ENCODE measurements at places on chromosomes 3 and 15.

DNA sequence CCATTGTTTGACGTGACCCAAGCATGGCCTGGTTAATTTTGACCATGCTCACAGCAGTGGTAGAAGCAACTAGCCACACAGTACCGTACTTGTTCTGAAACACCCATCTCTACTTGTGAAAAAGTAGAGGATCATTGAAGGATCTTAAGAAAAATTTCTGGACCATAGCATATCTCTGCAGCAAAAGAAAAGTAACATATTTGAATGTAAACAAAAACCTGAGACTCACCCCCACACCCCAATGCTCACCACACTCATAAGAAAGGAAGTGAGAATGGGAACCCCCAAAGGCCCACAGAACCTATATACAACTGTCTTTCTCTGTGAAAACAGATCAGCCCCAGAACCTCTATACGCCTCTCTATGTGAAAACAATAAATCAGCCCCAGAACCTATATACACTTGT lies 33.8 kb upstream of the TFRC start:
- DNase-seq, result no peak

GRCh38 chr3:61612211-61613194 lies 51.1 kb downstream of the PTPRG start:
- DNase-seq, result no peak

DNA sequence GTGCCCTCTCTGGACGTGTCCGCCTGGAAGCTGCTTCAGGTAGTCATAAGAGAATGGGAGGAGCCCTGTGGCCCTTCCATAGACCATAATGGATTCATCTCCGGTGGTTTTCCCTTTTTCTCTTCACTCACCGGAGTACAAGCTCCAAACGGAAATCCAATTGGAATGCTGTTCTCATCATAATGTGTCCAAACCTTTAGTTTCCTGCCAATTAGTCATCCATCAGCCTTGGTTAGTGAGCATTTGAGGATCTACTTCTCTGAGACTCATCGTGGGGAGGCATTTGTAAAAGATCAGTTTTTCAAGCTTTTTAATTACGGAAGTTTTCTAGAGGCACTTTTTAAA lies 34.9 kb downstream of the ABHD2 start:
- DNase-seq, result no peak

DNA sequence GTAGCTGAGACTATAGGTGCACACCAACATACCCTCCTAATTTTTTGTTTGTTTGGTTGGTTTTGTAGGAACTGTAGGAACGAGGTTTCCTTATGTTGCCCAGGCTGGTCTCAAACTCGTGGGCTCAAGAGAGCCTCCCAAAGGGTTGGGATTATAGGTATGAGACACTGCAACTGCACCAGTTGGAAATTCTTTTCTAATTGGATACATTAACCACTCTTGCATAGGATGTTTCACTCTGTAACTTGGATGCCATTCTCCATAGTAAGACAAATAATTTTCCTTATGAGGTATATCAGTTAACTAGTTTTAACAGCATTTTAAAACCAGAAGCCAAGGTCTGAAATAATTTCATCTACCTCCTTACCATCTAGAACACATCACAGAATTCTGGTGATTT lies 6.7 kb upstream of the ALCAM start:
- DNase-seq, result no peak

- no peak for DNase-seq
These were observed 37.1 kb downstream of the SEC22C start for GRCh38 chr3:42544492-42545283.

DNA sequence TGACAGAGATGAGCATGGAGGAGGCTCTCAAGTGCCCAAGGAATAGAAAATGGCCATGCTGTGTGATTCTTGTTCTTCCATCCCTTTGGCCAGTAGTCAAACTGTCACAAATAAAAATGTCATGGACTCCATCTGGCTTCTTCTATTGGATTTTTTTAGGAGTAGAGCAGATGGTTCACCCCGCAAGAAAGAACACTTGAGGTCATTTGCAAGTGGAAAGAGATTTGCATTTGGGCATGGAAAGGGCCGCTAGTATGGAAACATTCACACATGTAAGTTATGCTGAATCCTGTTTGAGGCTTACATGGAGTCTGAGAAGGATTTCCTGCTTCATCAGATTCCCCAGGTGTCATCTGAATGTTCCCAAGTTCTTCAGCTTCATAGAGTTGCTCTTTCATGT lies 53.1 kb upstream of the CFAP161 start:
- DNase-seq, result no peak

- DNase-seq, result no peak
These were observed 25.1 kb upstream of the ETV5 start for GRCh38 chr3:186133980-186134379.

- DNase-seq, result no peak
These were observed 296.2 kb downstream of the ZBTB20 start for GRCh38 chr3:114850898-114851297.

GRCh38 chr3:126732281-126733060 lies 28.4 kb downstream of the CHCHD6 start:
- no peak for DNase-seq

GRCh38 chr3:22960105-22960984 lies 242.8 kb upstream of the UBE2E2 start:
- DNase-seq, result no peak

Measured in activated CD4-positive, alpha-beta T cell treated with anti-CD3 and anti-CD28 coated beads for 4 hours (primary cell).